ENCODE measurements at places on chromosomes 1 and 21. TPM values are rescaled to one million over a fixed set of nuclear protein-coding genes. Genes with fewer than 3 reads are reported as not detected.

Gene MYOM3
- 5.8 TPM for total RNA-seq

Gene KDF1
- total RNA-seq, result 0.12 TPM

Gene NPR1
- total RNA-seq, result 0.97 TPM

Gene FAM151A
- 0.14 TPM for total RNA-seq

Gene TSPAN1
- total RNA-seq, result 4.9 TPM

Gene SPAG17
- total RNA-seq, result not detected

Gene GNPAT
- total RNA-seq, result 38.0 TPM
